ENCODE measurements at places on chromosomes 4 and X. TPM values are rescaled to one million over a fixed set of nuclear protein-coding genes. Genes with fewer than 3 reads are reported as not detected.

The VCX gene
- not detected for total RNA-seq

DNA sequence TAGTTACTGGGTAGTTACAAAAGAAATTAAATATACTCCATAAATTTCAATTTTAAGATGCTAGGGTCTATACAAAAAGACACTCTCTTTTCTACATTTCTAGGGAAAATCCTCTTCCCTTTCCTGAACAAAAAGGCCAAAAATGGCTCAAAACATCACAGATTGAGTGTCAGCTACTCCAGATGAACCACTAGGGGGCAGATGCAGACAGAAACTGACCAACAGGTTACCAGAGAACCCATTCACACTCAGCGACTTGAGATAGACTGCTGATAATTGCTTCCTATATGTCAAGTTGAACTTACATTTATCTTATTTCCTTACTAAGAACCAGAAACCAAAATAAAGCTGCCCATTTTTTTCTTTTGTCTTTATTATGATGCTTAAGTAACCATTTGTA is 83.4 kb upstream of the MID1IP1 start:
- DNase-seq: no peak
- no peak overlapping the region for H3K4me3 ChIP-seq
- H3K4me1 ChIP-seq: no peaks in the 10 kb centered on the region

The ADH1C gene
- total RNA-seq: 19.9 TPM

GRCh38 chr4:103498161-103499070 is 221.4 kb downstream of the TACR3 start:
- no peaks in the 10 kb centered on the region for H3K27me3 ChIP-seq
- DNase-seq: no peak
- no peaks in the 10 kb centered on the region for H3K36me3 ChIP-seq
- no peak overlapping the region for H3K27ac ChIP-seq
- H3K4me1 ChIP-seq: no peaks in the 10 kb centered on the region

The LDB2 gene
- total RNA-seq: 20.7 TPM

The SLC38A5 gene
- total RNA-seq: 3.9 TPM

DNA sequence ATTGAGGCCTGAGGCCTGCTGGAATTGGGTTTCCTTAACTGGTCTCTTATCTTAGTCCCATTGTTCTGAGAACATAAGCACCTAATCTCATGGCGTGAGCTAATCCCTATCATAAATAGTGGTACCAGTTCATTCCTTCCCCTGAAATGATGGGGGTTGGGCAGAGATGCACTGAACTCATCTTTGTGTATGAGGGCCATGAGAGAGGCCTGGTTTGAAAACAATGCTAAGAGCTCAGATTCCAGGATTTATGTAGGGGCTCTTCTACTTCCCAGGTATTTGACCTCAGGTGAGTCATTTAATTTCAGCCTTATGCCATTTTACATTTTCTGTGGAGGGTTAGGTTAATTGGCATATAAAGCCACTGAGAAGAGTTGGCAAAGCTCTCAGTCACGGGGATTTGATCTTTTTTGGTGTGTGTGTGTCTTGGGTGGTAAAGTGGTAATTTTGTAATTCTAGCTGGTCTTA is 4.4 kb downstream of the RBM3 start:
- H3K27me3 ChIP-seq: no peaks in the 10 kb centered on the region
- H3K4me1 ChIP-seq: peaks cover 13% of the 10 kb centered on the region
- H3K4me3 ChIP-seq: no peak overlapping the region
- DNase-seq: no peak
- H3K36me3 ChIP-seq: peaks cover 21% of the 10 kb centered on the region

The SLC4A4 gene
- 3.0 TPM for total RNA-seq

DNA sequence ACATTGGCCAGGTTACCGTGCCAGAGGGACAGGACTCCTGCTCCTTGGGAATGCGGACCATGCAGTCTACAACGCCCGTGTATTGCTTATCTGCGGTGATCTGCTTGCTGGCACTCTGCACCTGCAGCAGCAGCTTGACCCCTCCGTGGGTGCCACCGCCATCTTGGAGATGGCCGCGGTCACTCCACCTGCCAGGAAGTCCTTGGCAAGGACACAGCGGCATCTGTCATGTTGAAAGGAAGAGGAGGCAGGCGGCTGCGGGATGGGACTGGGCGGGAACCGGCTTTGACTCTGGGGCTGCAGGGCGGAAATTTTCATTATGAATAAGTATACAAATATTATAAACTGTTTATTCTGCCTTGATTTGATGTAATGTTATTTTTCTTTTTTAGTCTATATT is 63.4 kb downstream of the F11 start:
- no peaks in the 10 kb centered on the region for H3K36me3 ChIP-seq
- no peaks in the 10 kb centered on the region for H3K4me1 ChIP-seq
- no peak overlapping the region for H3K4me3 ChIP-seq
- no peak overlapping the region for H3K27ac ChIP-seq
- no peaks in the 10 kb centered on the region for H3K27me3 ChIP-seq

GRCh38 chr4:149932188-149932587 is 116.5 kb upstream of the IQCM start:
- H3K36me3 ChIP-seq: no peaks in the 10 kb centered on the region
- DNase-seq: no peak
- H3K27ac ChIP-seq: no peak overlapping the region
- no peaks in the 10 kb centered on the region for H3K4me1 ChIP-seq
- no peak overlapping the region for H3K4me3 ChIP-seq

The PPP4R3C gene
- not detected for total RNA-seq

DNA sequence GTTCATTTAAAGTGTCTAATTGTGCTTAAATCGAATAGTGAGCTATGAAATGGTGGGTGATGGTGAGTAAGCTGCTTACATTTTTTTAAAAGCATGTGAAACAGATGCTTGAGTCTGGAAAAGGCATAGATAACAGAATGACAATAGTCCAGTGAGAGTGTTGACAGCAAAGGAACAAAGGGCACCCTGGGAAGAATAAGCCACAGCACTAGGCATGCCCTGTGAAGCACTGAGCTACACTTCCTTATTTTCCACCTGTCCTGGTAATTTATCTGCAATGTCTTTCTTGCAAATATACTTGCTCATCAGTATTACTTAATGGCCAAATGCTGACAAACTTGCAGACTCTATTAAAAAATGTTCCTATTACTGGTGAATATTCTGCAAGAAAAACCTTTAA is 168.7 kb downstream of the PRDM5 start:
- no peak for DNase-seq
- no peaks in the 10 kb centered on the region for H3K36me3 ChIP-seq
- H3K27ac ChIP-seq: no peak overlapping the region
- H3K4me3 ChIP-seq: no peak overlapping the region

- no peaks in the 10 kb centered on the region for H3K4me1 ChIP-seq
- H3K27me3 ChIP-seq: no peaks in the 10 kb centered on the region
- peak; percentile 40 for DNase-seq
- H3K36me3 ChIP-seq: no peaks in the 10 kb centered on the region
- H3K4me3 ChIP-seq: no peak overlapping the region
- H3K27ac ChIP-seq: no peak overlapping the region
Measured at GRCh38 chr4:8544282-8544681, 35.9 kb upstream of the GPR78 start.

The F8A2 gene
- 6.4 TPM for total RNA-seq

- no peaks in the 10 kb centered on the region for H3K36me3 ChIP-seq
- H3K27ac ChIP-seq: no peak overlapping the region
- no peaks in the 10 kb centered on the region for H3K27me3 ChIP-seq
- no peak overlapping the region for H3K4me3 ChIP-seq
Measured at GRCh38 chrX:122133478-122133877, 1050.6 kb upstream of the GRIA3 start.

The NUP62CL gene
- not detected for total RNA-seq

Data from sigmoid colon (tissue), 7 donors.